ENCODE measurements at places on chromosomes 11 and 22. TPM values are rescaled to one million over a fixed set of nuclear protein-coding genes. Genes with fewer than 3 reads are reported as not detected.
A peak's percentile ranks its signal among the peaks of the same experiment; 100 is the strongest.

- peak; percentile 87 for DNase-seq
These were observed 824 bp upstream of the CBX6 start for GRCh38 chr22:38872831-38873248.

Gene P2RY6
- total RNA-seq = not detected

- DNase-seq = no peak
These were observed 51.0 kb downstream of the MTNR1B start for GRCh38 chr11:93020248-93021046.

Gene PLAAT2
- not detected for total RNA-seq

DNA sequence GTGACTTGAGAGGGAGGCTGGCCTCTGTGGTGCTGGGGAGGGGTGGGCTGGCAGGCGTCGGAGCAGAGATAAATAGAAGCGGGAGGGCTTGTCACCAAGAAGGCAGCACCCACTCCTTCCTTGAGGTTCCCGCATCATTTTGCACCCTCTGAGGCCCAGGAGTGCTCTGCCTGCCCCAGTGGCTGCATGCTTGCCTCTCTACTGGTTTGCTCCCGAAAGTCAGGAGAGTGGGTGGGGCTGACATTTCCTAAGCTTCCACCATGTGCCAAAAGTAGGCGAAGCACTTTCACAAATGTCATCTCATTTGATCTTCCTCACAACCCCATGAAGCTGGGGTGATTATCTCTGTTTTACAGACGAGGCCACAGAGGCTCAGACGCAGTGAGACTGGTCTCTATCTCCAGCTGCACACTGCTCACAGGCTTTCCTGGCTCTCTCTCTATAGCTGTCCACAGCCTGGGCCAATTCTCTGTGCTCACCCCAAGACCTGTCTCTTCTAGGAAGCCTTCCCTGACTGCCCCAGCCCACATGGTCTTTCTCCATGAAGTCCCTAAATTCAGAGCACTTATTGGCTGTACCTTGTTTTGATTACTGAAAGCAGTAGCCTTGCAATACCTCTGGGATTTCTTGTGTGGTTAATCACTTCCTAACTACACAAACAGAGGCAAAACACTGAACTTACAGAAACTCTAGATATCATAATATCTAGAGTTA, 2.6 kb upstream of the UCP3 start:
- DNase-seq = no peak

Data from H7 (cell line).